ENCODE measurements at places on chromosomes 6 and 20. TPM values are rescaled to one million over a fixed set of nuclear protein-coding genes. Genes with fewer than 3 reads are reported as not detected.

The TFAP2A gene
- total RNA-seq = not detected

The KIF13A gene
- total RNA-seq = 0.17 TPM

The ZC2HC1B gene
- not detected for total RNA-seq

The FAM209B gene
- 0.48 TPM for total RNA-seq

The EYA4 gene
- total RNA-seq = not detected
